ENCODE measurements at places on chromosomes 12 and 14.

- no peak for DNase-seq
These were observed 2.6 kb upstream of the PLEKHG3 start for GRCh38 chr14:64701660-64702059.

- DNase-seq: no peak
These were observed 12.1 kb upstream of the SLC10A1 start for GRCh38 chr14:69808919-69809808.

DNA sequence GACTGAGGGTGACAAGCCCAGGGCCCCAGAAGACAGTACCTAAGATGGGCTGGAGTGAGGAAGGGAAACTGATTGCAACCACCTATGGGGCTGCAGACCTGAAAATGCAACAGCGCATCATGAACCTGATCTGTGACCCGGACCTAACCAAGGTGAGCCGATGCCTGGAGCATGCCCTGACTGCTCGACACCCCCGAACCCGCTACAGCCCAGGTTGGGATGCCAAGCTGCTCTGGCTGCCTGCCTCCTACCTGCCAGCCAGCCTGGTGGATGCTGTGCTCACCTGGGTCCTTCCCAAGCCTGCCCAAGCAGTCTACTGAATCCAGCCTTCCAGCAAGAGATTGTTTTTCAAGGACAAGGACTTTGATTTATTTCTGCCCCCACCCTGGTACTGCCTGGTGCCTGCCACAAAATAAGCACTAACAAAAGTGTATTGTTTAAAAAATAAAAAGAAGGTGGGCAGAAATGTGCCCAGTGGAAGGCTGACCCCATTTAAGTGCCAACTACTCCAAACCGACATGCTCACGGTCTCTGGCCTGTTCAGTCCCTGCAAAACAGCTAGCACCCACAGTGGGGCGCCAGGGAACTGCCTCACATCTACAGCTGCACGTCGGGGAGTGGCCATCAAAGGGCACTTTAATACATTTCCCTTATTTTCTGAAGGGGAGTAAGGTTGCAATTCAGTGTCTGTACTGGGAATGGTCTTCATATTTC lies 4.2 kb downstream of the RDH5 start:
- peak; percentile 23 for DNase-seq

- DNase-seq: no peak
These were observed 1.7 kb downstream of the ATF7IP start for GRCh38 chr12:14367040-14367661.

- peak; percentile 90 for DNase-seq
These were observed 43.9 kb upstream of the PLEKHG6 start for GRCh38 chr12:6266541-6266966.
